ENCODE measurements at places on chromosomes 11 and 22. TPM values are rescaled to one million over a fixed set of nuclear protein-coding genes. Genes with fewer than 3 reads are reported as not detected.
A peak's percentile ranks its signal among the peaks of the same experiment; 100 is the strongest.

DNA sequence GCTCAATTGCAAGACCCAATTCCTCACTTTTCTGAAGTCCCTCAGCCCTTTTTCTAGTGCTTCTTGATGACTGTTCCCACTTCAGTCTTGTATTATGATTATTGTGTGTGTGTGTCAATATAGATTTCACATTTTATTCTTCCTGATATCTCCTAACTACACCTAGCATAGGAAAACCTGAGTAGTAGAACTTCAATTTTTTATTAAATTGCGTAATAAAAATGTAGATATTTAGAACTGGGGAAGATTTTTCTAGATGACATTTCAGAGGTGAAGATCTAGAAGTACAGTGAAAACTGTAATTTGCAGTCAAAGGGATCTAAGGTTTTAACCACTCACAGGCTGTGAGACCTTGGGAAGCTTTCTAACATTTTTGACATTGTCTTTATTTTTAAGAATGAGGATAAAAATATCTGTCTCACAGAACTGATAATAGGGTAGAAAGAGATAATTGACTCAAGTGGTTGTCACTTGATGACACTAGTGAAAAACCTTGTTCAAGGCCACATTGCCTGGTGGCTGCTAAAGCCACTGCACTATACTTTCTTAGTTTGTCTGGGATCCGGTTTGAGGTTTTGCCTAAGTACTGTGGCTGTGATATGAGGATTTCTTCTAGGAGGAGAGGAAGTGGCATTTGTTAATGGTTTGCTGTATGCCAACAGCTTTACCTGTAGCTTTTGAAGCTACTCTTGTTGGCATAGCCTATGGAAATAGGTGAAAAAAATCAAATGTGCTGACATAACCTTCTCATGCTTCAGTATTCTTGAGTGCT, 32.2 kb upstream of the SESN3 start:
- no peak for DNase-seq

TXN2 gene
- 61.6 TPM for total RNA-seq

- DNase-seq: no peak
Observed at GRCh38 chr22:33327348-33327860, 269.2 kb upstream of the SYN3 start.

DNA sequence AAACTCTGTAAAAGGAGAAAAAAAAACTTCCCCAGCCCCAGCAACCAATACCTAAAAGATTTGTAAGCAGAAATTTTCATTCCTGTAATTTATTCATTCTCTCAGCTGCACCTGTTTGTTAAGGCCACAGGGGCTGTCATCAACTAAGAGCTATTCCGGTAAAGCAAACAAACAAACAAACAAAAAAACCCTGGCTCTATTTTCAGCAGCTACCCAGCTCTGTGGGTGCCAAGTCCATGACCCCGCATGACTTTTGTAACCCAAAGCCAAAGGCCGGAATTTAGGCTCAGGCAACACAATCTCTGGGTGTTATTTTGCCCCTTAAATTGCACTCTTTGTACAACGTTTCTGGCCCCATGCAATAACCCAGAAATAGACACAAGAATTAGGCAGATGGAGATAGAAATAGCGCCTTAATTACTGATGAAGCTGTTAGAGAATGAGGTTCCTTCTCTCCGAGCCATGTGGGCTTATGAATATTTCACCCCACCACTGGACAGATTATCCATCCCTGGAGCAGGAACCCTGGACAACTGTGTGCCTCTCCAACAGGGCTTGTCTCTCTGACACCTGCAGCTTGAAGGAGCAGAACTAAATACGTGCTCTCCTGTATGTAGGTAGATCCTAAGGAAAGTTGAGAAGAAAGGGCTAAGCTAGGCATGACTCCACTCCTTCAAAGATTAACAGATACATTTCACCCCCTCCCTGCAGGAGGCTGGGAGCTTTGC, 29.4 kb downstream of the APOL6 start:
- DNase-seq: no peak

GRCh38 chr22:41366323-41367029, 15.3 kb upstream of the TEF start:
- DNase-seq: no peak

DNA sequence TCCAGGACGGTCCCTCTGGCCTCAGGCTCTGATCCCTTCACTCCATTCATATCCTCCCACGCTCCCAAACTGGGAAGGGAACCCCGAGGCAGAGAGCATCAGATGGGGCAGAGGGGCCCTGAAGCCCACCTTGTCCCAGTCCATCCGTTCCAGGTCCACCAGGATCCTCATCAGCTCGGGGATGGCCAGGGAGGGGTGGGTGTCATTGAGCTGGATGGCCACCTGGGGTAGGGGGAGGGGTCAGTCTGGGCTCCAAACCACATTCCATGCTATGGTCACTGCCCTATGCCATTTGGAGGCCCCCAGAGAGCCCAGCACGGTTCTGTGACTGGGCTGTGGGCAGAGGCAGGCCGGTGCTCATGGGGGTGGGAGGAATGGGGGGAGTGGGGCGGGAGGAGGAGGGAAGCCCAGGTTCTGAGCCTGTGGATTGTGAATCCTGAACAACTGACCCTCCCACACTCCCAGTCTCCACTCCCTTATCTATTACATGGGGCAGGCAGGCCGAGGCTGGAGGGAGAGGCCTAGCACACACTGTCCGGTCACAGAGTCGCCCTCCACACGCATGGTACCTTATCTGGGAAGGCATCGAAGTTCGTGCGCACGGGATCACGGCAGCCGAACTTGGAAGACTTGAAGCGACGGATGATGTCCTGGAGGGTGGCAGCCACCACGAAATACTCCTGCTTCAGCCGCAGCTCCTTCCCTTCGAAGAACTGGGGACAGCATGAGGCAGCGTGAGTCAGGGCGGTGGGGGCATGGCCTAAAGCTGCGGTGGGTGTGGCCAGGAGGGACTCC, 5.5 kb downstream of the PYGM start:
- no peak for DNase-seq

DNA sequence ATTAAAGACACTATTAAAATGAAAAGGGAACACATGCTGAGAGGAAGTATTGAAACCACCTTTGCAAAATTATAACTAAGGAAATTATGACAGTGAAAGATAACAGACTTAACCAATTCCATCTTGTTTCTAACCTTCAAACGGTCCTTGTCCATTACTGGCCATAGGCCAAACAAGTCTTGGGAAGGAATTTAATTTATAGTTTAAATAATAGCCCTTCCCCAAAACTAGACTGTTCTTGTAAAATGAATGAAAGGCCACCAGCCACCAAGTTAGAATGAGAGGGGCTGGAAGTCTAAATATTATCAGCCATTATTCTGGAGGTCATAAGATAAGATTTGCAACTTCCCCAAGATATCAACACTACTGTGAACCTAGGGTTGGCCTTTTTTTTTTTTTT, 1.8 kb upstream of the TALDO1 start:
- no peak for DNase-seq

GRCh38 chr11:31870609-31871309, 59.6 kb upstream of the PAX6 start:
- DNase-seq: peak; percentile 87

FGF19 gene
- 18.6 TPM for total RNA-seq

MMP7 gene
- total RNA-seq: 0.48 TPM

APOA4 gene
- not detected for total RNA-seq

DNA sequence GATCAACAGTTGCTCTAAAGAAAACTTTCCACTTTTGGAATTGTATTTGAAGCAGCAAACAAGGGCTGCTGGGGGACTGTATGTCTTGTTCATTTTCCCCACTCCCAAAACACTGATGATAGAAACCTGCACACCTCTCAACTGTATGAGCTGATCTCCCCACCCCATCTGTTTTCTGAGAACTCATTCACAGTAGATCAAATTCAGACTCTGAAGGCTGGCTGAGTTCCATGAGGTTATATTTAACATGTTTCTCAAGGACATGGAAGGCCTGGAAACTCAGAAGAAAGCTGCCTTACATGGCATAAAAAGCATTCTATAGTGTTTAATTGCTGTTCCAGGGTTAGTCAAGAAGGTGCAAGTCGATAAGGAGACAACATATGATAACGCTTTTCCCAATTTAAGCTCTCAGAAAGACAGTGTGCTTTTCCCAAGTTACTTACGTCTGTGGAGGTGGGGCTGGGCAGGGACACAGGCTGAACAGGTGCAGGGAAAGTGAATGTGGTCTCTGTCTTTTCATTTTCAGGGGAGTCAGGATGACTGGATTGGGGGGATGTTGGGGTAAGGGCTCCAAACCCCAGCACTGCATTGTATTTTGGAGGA, 23.0 kb downstream of the LARGE2 start:
- no peak for DNase-seq

- DNase-seq: no peak
Observed at GRCh38 chr11:67448220-67448609, 4.3 kb downstream of the GPR152 start.

GRCh38 chr11:109000531-109000930, 335.7 kb downstream of the DDX10 start:
- no peak for DNase-seq

DNA sequence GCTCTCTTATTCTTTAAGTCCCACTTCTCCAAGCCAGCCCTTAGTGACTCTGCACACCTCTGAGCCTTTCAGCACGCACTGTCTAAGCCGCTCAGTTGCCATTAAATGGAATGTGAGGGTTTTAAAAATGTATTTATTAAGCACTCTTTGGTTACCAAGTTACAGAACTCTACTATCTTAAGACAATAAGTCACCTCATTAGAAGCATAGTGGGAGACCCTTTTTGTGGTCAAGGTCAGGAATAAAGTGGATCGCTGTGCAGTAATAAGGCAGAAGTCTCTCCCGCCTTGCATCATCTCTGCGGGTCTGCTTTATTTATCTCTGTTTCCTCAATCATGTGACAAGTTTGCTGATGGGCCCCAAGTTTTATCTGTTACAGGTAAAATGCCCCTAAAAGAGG, 11.9 kb downstream of the SLC25A18 start:
- DNase-seq: no peak

DNA sequence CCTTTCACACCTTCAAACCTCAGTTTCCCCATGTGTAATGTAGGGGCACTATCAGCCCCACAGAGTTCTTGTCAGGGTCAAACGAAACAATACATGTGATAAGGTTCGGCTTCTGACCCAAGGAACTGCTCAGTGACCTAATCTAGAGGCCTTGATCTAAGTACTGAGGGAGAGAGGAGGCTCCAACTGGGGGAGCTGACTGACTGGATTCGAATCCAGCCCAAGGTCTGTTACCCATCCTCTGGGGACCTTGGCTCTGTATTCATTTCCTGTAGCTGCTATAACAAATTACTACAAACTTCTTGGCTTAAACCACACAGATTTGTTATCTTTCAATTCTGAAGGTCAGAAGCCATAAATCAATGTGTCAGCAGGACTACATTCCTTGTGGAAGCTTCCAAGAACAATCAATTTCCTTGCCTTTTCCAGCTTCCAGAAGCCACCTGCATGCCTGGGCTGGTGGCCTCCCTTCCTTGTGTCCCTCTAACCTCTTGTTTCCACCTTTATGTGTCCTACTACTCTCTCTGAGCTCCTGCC, 10.7 kb upstream of the ANAPC15 start:
- DNase-seq: no peak

PLET1 gene
- not detected for total RNA-seq

TTC28 gene
- total RNA-seq: 13.0 TPM

- DNase-seq: peak; percentile 83
Observed at GRCh38 chr11:9265211-9266131, at the start of gene DENND5A. Gene DENND5A, minus strand, starts transcription at chr11:9265350. Its CDS starts 281 bp downstream, at chr11:9265069.
